ENCODE measurements at places on chromosomes 7 and 10.

GRCh38 chr7:158536871-158537515 is 50.6 kb downstream of the PTPRN2 start:
- DNase-seq, result no peak

DNA sequence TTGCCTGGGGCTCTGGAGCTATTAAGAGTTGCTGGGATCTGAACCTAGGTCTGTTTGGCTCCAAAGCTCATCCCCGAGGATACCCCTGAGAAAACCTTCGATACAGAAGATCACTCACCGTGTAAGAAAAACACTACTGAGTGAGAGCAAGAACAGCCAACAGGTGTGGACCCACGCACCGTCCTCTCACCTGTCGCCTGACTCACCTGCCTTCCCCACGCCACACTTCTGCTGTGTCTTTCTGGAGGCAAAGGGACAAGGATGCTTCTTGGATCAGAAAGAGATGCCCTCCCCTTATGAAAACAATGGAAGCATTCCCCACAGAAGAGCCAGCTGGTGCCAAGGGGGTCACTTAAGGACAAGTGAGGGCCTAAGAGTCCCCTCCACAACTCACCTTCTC is 46.7 kb downstream of the COL13A1 start:
- peak; percentile 32 for DNase-seq

GRCh38 chr10:7075851-7076250 is 335.0 kb downstream of the SFMBT2 start:
- no peak for DNase-seq

GRCh38 chr7:83532219-83532618 is 116.7 kb downstream of the SEMA3E start:
- DNase-seq, result no peak

- DNase-seq, result no peak
Measured at GRCh38 chr7:37504801-37505200, 56.1 kb upstream of the ELMO1 start.

- DNase-seq, result no peak
Measured at GRCh38 chr7:55100544-55101327, 81.9 kb downstream of the EGFR start.

DNA sequence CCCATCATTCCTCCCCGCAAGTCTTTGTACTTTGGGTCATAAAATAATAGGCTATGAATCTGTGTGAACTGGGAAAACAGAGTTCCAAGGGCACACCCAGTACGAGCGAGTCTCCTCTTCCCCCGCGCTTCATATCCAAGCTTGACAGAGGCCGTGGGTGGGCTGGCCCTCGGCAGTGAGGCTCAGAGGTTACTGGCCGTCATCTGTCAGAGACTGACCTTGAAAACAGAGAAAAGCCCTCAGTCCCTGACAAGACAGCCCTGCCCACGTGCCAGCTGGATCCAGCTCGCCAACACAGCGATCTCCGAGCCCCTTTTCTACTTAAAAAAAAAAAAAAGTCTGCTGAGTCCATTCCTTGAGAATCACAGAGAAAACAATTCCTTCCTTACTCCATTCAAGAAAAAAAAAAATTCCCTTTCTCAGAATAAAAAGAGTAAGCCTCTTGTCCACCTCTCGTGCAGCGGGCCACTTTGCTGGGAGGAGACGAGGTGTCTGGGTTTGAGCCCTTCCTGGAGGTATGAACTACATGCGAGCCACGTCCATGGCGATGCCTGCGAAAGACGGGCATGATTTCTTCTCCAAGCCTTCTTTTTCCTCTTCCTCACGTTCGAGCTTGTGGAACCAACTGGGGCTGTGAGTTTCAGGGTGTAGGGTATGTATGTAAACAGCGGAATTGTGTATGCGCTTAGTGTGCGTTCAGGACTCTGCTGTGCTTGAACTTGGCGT is 744 bp upstream of the BICC1 start:
- no peak for DNase-seq

DNA sequence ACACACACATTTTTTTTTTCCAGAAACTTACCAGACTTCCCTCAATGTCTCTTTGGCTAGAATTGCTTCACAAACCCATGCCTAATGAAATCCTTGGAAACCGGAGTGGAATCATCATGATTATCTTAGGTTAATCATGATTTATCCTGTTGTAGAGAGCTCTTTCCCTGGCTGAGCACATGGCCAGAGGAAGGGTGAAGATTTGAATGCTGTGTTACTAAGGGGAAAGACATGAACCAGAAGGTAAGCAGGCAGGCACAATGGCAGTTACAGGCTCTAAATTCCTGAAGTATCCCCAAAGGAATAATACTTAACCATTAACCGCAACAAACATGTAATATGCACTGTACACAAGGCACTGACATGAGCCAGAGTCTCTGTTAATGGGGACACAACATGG is 4.1 kb upstream of the RNF148 start:
- no peak for DNase-seq

- no peak for DNase-seq
Measured at GRCh38 chr7:101582971-101583370, 46.1 kb downstream of the MYL10 start.

- peak; percentile 50 for DNase-seq
Measured at GRCh38 chr7:91345449-91345848, 81.2 kb downstream of the FZD1 start.

DNA sequence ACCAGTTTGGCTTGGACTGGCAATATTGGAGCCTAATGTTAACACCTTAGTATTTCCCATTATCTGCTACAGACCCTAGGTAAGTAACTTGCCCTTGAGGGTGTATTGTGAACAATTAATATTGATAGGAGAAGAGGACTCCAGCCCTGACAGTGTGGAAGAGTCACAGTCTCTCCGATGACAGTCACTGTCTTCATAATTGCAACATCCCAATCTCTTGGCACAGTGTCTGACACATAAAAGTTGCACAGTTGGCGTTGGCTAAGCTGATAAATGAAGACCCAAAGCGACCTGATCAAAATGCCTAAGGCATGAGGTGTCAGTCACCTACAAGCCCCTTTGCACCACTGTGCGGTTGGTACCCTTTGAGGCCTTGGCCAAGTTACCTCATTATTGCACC is 154.7 kb upstream of the AOAH start:
- DNase-seq, result no peak

GRCh38 chr10:126565441-126565840 is 105.1 kb downstream of the C10orf90 start:
- DNase-seq, result peak; percentile 64

DNA sequence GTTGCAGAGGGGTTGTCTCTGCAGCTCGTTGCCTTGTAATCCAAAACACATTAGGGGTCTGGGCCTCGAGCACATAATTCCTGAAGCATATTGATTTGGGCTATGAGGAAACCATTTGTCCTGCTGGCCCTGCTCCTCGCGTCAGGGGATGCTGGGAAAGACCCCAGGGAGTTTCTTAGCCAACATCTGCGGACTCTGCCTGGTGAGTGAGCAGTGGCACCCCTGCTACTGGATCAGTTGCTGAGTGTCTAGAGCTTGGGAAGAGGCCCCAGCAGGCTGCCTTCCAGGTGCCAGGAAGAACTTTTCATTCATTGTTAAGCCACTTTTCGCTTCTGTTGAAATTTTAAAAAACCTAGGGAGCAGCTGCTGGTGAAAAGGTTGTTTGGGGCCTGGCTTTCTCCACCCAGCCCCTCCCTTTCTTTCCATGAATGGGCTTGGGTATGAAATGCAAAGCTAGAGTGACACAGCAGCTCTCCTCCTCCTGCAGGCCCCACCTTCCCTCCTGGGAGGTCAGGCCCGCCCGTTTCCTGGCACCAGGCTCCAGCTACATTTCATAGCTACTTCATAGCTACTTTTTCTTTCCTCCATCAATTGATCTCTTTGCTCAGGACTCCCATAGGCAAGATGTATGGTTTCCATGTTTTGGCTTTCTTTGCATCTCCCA is 26.8 kb downstream of the TACR2 start:
- DNase-seq, result peak; percentile 69

DNA sequence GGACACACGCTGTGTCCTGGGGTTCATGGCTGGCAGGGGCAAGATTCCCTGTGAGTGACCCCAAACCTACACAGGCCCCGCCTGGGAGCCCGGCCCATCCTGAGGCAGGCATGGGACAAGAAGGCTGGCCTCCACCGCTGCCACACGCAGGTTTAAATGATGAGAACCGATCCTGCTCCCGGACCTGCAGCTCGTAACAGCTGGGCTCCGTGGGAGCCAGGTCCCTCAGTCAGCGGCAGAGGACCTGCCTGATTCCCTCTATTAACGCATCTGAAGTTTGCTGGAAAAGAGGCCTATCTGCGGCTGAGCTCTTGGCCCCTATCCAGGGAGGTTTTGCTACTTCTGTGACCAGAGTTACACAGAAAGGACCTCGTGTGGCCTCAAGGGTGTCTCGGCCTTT is 112.3 kb downstream of the VIPR2 start:
- no peak for DNase-seq

DNA sequence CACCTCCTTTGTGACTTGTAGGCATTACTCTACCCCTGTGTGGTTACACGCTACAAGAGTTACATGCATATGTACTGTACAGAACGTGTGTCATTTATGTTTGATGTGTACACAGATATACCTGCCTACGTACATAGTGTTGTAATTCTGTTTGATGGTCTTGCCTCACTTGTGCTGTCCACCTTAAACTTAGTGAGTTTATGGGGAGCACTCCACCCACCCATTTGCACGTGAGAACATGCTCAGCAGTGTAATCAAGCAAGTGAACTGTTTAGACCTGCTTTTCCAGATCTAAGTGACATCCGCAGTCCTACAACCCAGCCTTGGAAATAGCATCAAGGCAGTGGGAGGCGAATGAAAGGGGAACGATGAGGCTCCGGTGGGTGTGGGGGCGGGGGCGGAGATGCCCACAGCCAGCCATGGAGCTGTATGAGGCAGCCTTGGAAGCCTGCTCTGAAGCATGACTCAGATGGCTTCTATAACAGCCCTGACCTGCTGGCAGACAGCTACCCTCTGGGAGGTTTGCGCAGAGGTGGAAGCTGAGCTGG is 52.1 kb downstream of the SUFU start:
- DNase-seq, result no peak

- DNase-seq, result no peak
Measured at GRCh38 chr10:133362846-133363245, 5.0 kb upstream of the FUOM start.

All from NCI-H510A treated with DMSO at 0.1 percent for 48 hours (cell line).